GM06990 (cell line): ENCODE measurements at places on chromosomes 13 and 19.

- DNase-seq, result no peak
Observed at GRCh38 chr13:80039000-80039399, 301.9 kb downstream of the SPRY2 start.

GRCh38 chr19:3768015-3768747 lies 3.8 kb downstream of the RAX2 start:
- DNase-seq, result no peak

GRCh38 chr13:79870123-79870522 lies 389.2 kb downstream of the NDFIP2 start:
- no peak for DNase-seq

GRCh38 chr13:19984430-19985218 lies 26.1 kb downstream of the ZMYM2 start:
- DNase-seq, result peak; percentile 34

DNA sequence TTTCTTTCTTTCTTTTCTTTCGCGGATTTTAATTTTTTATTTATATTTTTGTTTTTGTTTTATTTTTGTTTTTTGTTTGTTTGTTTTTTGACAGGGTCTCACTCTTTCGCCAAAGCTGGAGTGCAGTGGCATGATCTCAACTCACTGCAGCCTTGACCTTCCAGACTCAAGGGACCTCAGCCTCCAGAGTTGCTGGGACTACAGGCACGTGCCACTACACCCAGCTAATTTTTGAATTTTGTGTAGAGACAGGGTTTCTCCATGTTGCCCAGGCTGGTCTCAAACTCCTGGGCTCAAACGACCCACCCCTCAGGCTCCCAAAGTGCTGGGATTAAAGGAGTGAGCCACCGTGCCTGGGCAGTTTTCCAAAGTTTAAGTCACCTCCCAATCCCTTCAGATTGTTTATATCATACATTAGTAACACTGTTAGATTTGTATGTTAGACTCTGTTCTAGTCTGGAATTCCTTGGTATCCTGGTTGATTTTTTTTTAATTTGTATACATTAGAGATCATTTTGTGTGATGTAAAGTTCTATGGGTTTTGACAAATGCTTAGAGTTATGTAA lies 597.3 kb downstream of the DCT start:
- DNase-seq, result no peak
